ENCODE measurements at places on chromosomes 2 and 18. TPM values are rescaled to one million over a fixed set of nuclear protein-coding genes. Genes with fewer than 3 reads are reported as not detected.

Gene CYS1
- polyA plus RNA-seq, result 1.3 TPM

Gene UGGT1
- 24.9 TPM for polyA plus RNA-seq

Gene PLEK
- polyA plus RNA-seq, result 1.4 TPM

Gene FECH
- polyA plus RNA-seq, result 21.0 TPM

Gene C2orf80
- not detected for polyA plus RNA-seq

Gene TFCP2L1
- polyA plus RNA-seq, result 0.10 TPM

Gene TYW5
- polyA plus RNA-seq, result 4.4 TPM

Gene KCNF1
- 0.23 TPM for polyA plus RNA-seq

Gene DPP4
- 3.4 TPM for polyA plus RNA-seq

Gene CCDC148
- polyA plus RNA-seq, result 0.24 TPM

Gene ZNF521
- 1.5 TPM for polyA plus RNA-seq

Gene XDH
- polyA plus RNA-seq, result not detected

Gene LIPG
- 0.04 TPM for polyA plus RNA-seq

Gene SLC9A2
- 0.03 TPM for polyA plus RNA-seq

Gene CCDC85A
- 1.6 TPM for polyA plus RNA-seq

Gene SP5
- polyA plus RNA-seq, result 0.23 TPM

Gene IL1RL2
- polyA plus RNA-seq, result 0.22 TPM

Gene DYNC1I2
- polyA plus RNA-seq, result 105 TPM

Gene WDR12
- polyA plus RNA-seq, result 17.3 TPM

Gene SIGLEC15
- polyA plus RNA-seq, result not detected

Gene LRRFIP1
- 128 TPM for polyA plus RNA-seq

Gene PRKAG3
- polyA plus RNA-seq, result 0.06 TPM

Gene NT5DC4
- not detected for polyA plus RNA-seq

Gene SLC14A1
- 16.0 TPM for polyA plus RNA-seq

Gene COL3A1
- polyA plus RNA-seq, result 17.6 TPM

Gene ALKAL2
- polyA plus RNA-seq, result 0.25 TPM

Gene DES
- 19,385 TPM for polyA plus RNA-seq

Gene CTAGE1
- polyA plus RNA-seq, result not detected

Gene AMER3
- not detected for polyA plus RNA-seq

Gene ERICH2
- 0.22 TPM for polyA plus RNA-seq

Gene SP9
- polyA plus RNA-seq, result not detected

Gene GCFC2
- polyA plus RNA-seq, result 10.8 TPM

Gene TRIM54
- polyA plus RNA-seq, result 128 TPM

Gene FKBP1B
- 4.7 TPM for polyA plus RNA-seq

Gene CELF4
- 0.19 TPM for polyA plus RNA-seq

Gene ERBB4
- polyA plus RNA-seq, result 1.3 TPM

Gene ADAM23
- polyA plus RNA-seq, result 34.1 TPM

Gene IL36B
- not detected for polyA plus RNA-seq

Gene FAM124B
- 4.0 TPM for polyA plus RNA-seq

Gene CXCR1
- polyA plus RNA-seq, result 0.22 TPM
